ENCODE measurements at places on chromosomes 3 and 15. TPM values are rescaled to one million over a fixed set of nuclear protein-coding genes. Genes with fewer than 3 reads are reported as not detected.

DNA sequence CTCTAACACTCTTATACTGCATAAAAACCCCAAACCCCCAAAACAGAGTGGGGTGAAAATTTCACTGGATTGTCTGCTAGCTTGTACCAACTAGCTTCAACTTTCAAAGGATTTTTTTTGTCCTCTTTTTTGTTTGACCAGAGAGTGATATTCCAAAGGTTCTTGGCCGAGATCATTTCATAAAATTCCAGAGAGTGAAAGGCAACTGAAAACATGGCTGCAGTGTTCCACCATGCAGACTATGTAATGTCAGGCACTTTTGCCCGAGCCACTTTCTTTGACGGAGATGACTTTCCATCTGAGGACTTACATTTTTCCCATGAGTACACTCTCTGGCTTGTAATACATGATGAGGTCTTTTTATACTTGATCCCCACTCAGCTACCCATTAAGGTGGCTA is 107.5 kb downstream of the TIGIT start:
- no peak for DNase-seq

DNA sequence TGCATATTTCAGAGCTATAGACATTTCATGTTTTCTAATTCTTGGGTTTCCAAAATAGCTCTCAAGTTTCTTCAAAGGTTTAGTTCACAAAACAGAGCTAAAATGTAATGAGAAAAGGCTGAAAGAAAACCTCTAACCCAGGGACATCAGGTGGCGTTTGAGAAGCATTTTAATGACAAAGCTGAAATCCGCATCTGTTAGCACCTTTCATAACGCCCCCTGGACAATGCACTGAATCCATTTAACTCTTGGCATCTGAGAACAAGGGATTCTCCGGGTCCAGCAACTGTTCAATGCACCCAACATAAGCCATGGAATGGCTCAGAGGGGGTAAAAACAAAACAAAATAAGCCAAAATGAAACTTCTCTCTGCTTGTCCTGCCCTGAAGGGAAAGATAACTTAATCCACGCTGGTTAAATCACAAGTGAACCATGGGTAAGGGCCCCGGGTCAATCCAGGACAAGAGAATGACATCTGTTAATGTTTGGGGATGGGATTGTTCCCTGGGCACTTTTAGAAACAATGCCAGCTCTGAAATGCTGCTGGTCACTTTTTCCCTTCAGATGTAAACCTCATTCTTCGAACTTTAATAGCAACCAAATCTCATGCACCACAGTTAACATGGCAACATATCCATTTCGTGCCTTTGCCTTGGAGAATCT is 466.2 kb upstream of the ADAMTS9 start:
- DNase-seq, result no peak

- DNase-seq, result no peak
Measured at GRCh38 chr15:88255087-88255483, 1.5 kb downstream of the NTRK3 start.

- no peak for DNase-seq
Measured at GRCh38 chr3:197791892-197792647, 1.0 kb downstream of the LRCH3 start.

Gene IRAK2
- total RNA-seq, result 2.3 TPM
